ENCODE measurements at places on chromosomes 16 and 17.

GRCh38 chr17:7336240-7337175 is at the start of gene ACAP1:
Gene ACAP1 (plus strand): TSS chr17:7336529. CDS start chr17:7336735, 206 bp downstream.
- peak; percentile 77 for DNase-seq

DNA sequence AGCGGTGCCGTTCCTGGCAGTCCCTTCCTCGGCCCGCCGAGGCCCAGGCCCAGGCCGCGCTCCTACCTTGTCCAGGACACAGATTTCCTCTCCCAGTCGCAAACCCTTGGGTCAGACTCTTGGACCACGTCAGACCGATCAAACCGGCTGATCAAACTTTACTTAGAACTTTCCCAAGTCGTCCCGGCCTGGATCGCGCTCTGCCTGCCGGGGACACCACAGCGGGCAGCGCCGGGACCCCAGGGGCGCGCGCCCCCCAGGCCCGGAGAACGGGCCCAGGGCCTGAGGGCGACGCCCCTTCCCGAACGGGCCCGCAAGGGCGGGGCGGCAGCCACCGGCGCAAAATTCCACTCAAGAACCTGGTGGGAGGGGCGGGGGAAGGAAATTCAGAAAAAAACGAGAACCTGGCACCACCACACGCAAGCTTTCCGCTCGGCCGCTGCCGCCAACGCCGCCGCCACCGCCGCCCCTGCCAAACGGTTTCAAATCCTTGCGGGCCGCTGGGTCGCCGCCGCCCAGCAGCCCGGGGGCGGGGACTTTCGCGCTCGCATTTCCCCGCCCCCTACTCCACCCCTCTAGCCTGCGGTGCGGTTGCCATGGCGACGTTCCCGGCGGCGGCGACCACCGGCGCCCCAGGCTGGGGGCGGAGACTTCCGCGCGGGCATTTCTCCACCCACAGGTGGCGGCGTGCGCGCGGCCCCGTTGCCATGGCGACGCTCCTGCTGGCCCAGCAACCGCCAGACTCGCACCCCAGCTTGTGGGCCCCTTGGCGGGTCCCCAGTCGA is at the start of gene CEP112:
CEP112 (minus strand) TSS at position 541 of the 785 bp plus-strand sequence.
- DNase-seq, result peak; percentile 89

- DNase-seq, result no peak
Observed at GRCh38 chr17:57289130-57289529, 32.8 kb downstream of the MSI2 start.

DNA sequence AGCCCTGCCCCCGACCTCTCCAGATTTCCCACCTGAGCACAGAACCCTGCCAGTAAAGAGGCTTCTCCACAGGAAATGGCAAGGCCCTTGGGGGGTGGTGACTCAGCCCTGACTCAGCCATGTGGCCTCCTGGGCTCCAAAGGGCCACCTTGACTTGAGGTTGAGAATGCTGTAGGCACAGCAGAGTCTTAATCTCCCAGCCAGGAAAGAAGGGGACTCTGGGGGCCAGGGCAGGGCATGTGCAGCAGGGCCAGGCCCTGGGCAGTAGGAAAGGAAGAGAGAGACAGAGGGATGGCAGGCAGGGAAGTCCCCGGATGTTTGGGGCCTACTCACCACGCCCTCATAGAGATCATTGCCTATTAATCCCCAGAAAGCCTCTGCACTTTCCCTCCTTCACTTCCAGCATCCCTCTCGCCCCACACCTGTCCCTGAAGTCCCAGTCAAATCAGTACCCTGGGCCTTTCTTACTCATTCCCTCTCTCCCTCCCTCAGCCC is 4.8 kb upstream of the ITGA3 start:
- no peak for DNase-seq

GRCh38 chr17:28944862-28945741 is 6.2 kb downstream of the PHF12 start:
- no peak for DNase-seq

Measured in upper lobe of right lung (tissue), 1 donor.